ENCODE measurements at places on chromosomes 4 and X. TPM values are rescaled to one million over a fixed set of nuclear protein-coding genes. Genes with fewer than 3 reads are reported as not detected.

FAM156A gene
- 66.6 TPM for polyA plus RNA-seq

ANOS1 gene
- polyA plus RNA-seq, result 0.72 TPM

SULT1E1 gene
- polyA plus RNA-seq, result not detected

CFAP299 gene
- not detected for polyA plus RNA-seq

TBC1D14 gene
- 133 TPM for polyA plus RNA-seq

SHISA3 gene
- polyA plus RNA-seq, result not detected

RGN gene
- polyA plus RNA-seq, result not detected

IGFBP7 gene
- polyA plus RNA-seq, result 0.33 TPM

HGFAC gene
- 17.8 TPM for polyA plus RNA-seq

GDPD2 gene
- 0.84 TPM for polyA plus RNA-seq

ODAM gene
- not detected for polyA plus RNA-seq

HS6ST2 gene
- 43.0 TPM for polyA plus RNA-seq

FNIP2 gene
- 51.7 TPM for polyA plus RNA-seq

BRCC3 gene
- polyA plus RNA-seq, result 28.1 TPM

SLC2A9 gene
- not detected for polyA plus RNA-seq

TLR10 gene
- polyA plus RNA-seq, result 0.10 TPM

SOD3 gene
- polyA plus RNA-seq, result not detected

CXorf51A gene
- polyA plus RNA-seq, result not detected

ARL13A gene
- polyA plus RNA-seq, result not detected

MAGEB16 gene
- not detected for polyA plus RNA-seq

SLC9B1 gene
- polyA plus RNA-seq, result not detected

KCNIP4 gene
- 22.8 TPM for polyA plus RNA-seq

MAOB gene
- polyA plus RNA-seq, result not detected

APEX2 gene
- 3.0 TPM for polyA plus RNA-seq

RASGEF1B gene
- polyA plus RNA-seq, result 21.5 TPM

ARX gene
- 42.8 TPM for polyA plus RNA-seq

BTK gene
- not detected for polyA plus RNA-seq

FAM184B gene
- not detected for polyA plus RNA-seq

GPC4 gene
- 1.5 TPM for polyA plus RNA-seq

XAGE5 gene
- polyA plus RNA-seq, result not detected

Data from neural cell (in vitro differentiated cells).